Stimulated activated CD8-positive, alpha-beta memory T cell treated with anti-CD3 and anti-CD28 coated beads, Interleukin-2, amount 100 ng/mL, for 48 hours (primary cell): ENCODE measurements at places on chromosomes 7 and 10.

DNA sequence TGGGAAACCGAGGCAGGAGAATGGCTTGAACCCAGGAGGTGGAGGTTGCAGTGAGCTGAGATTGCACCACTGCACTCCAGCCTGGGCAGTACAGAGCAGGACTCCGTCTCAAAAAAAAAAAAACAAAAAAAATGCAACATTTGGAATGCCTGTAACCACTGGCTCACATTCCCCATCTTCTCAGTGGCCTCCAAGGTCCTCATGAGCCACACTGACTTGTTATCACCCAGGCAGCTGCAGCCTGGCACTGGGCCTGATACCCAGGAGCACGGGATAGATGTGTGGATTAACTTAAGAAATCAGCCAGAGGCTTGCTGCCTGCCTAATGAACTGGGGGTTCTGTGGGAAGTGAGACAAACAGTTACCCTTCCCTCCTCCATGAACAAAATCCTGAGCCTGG is 23.0 kb downstream of the JCAD start:
- no peak for DNase-seq

- no peak for DNase-seq
Measured at GRCh38 chr7:2398506-2398905, 4.9 kb upstream of the CHST12 start.

GRCh38 chr7:22356701-22357310 is at the start of gene RAPGEF5:
Gene RAPGEF5 (minus strand): TSS chr7:22357154. CDS start chr7:22357060, 94 bp downstream.
- DNase-seq, result no peak

- DNase-seq, result no peak
Measured at GRCh38 chr10:75623310-75624093, 192.1 kb downstream of the LRMDA start.

DNA sequence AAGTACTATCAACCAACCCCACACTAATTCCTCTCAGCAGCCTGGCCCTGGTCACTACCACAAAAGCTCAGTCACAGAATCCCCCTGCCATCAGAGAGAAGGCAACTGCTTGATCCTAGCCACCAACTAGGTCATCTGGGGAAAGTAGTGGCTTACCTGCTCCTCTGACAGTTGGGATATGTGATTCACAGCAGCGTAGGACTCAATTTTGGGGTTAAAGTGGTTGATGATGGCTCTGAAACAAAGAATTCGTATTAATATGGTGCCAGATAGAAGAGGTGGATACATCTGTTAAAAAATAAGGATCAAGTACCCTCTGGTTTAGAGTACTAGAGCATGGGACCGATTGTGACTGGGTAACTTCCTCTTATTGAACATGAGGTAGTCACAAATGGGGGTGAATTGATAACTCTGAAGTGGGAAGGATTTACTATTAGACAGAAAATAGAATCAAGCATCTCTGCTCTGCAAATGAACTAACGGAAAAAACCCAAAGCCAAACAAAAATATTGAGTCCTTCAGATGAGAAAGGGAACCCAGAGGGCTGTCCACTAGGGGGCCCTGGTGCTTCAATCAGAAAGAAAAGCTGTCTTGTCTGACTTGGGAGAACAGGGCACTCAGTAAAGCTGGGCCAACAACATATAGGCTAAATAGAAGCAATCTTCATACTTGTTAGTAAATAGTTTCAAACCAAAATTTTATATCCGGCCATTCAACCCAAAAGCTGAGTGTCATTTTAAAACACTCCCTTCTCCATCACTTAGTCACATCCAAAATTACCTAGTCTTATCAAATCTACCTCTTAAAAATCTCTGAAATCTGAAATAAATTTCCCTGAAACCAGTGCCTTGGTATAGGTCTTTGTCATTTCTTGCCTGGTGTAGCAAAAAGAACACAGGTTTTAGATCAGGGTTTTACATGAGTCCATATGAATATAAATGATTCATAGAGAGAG is 45.9 kb upstream of the KCNIP2 start:
- peak; percentile 62 for DNase-seq

DNA sequence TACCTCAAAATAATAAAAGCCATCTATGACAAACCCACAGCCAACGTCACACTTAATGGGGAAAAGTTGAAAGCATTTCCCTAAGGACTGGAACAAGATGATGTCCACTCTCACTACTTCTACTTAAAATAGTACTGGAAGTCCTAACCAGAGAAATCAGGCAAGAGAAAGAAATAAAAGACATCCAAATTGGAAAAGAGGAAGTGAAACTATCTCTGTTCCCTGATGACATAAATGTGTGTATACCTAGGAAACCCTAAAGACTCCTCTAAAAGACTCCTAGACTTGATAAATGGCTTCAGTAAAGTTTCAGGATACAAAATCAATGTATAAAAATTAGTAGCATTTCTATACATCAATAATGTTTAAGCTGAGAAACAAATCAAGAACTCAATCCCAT is 314.1 kb downstream of the WDR37 start:
- DNase-seq, result no peak
